ENCODE measurements at places on chromosomes 11 and 22. TPM values are rescaled to one million over a fixed set of nuclear protein-coding genes. Genes with fewer than 3 reads are reported as not detected.

- DNase-seq = no peak
These were observed 4.9 kb downstream of the SLCO2B1 start for GRCh38 chr11:75155570-75156422.

GRCh38 chr11:112113539-112114457 lies 27.1 kb downstream of the SDHD start:
- peak; percentile 67 for DNase-seq

- DNase-seq = no peak
These were observed 37.9 kb downstream of the PKNOX2 start for GRCh38 chr11:125202362-125202880.

DNA sequence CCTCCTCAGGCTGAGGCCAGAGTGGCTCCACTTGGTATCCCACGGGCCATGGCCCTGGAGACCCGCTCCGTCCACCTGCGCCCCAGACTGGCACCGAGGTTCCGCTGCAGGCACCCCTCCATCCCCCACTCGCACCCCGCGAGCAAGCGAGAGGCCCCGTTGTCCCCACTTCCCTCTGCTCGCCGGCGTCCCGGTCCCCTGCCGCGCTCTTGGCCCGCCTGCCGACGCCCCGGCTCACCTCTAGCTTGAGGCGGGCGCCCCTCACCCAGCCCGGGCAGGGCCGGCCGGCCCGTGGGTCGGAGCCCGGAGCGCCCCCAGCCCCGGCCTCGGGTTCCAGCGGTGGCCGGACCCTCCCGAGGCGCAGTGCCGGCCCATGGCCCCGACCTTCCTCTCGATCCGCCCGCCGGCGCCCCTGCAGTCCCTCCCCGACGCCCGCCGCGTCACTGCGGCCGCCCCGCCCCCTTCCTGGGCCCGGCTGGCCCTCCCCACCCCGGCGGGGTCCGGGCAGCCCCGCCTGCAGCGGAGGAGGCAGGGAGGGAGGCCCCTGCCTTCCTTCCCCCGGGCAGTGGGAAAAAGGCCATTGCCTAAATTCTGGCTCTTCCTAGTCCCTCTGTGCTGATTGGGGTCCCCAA lies at the start of gene PITPNM1:
TSS of gene PITPNM1 (minus strand) at position 414 of the 632 bp plus-strand sequence. CDS start 1,183 bp downstream, outside the sequence.
- peak; percentile 81 for DNase-seq

DNA sequence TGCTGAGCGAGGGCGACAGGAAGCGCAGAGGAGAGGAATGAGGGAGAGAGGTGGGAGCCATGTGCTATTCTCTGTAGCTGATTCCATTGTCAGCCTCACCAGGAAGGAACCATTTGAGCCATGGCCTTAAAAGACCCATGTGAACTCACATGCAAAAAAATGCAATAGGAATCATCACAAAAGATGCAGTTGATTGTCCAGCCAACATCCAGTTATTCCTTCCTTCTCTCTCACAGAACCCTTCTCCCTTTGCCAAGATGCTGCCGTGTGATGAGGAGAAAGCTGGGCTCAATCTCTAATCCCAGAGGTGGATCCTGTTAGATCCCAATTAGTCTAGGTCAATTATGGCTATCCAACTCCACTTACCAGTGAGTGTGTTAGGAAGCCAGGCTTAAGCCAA lies 58.2 kb upstream of the RRAS2 start:
- DNase-seq = no peak

- peak; percentile 84 for DNase-seq
These were observed 25.4 kb upstream of the SORL1 start for GRCh38 chr11:121426476-121427399.

GRCh38 chr11:119320240-119320775 lies 3.4 kb upstream of the MCAM start:
- DNase-seq = no peak

GRCh38 chr11:65432686-65433582 lies 10.3 kb downstream of the NEAT1 start:
- peak; percentile 72 for DNase-seq

DNA sequence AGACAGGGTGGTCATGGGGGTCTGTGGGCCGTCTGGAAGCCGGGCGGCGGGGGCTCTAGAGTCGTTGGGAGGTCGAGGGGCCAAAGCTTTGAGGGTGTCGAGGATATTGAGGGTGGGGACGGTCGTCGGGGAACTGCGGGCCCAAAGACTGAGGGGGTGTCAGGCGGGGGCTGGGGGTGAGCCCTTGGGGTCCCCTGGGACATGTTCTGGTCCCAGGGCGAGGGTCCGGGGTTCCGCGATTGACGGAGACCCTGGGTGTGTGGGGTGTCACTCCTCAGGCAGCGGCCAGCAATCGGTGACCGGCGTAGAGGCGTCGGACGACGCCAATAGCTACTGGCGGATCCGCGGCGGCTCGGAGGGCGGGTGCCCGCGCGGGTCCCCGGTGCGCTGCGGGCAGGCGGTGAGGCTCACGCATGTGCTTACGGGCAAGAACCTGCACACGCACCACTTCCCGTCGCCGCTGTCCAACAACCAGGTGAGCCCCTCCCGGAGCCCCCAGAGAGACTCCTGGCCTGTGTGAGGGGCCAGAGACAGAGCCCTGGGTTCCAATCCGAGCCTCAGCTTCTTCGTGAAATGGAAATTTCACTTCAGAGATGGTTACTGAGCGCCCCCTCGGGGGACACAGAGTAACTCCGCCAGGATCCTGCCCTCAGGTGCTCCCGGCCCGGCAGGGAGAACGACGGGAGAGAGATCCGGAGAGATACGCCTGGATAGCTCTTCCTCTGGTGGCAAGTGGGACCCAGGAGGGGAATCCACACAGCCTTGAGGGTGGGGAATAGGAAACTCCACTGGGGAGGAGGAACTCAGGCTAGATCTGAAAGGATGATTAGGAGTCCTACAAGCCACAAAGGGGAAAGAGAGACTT lies 714 bp downstream of the SDF2L1 start:
- peak; percentile 84 for DNase-seq

DNA sequence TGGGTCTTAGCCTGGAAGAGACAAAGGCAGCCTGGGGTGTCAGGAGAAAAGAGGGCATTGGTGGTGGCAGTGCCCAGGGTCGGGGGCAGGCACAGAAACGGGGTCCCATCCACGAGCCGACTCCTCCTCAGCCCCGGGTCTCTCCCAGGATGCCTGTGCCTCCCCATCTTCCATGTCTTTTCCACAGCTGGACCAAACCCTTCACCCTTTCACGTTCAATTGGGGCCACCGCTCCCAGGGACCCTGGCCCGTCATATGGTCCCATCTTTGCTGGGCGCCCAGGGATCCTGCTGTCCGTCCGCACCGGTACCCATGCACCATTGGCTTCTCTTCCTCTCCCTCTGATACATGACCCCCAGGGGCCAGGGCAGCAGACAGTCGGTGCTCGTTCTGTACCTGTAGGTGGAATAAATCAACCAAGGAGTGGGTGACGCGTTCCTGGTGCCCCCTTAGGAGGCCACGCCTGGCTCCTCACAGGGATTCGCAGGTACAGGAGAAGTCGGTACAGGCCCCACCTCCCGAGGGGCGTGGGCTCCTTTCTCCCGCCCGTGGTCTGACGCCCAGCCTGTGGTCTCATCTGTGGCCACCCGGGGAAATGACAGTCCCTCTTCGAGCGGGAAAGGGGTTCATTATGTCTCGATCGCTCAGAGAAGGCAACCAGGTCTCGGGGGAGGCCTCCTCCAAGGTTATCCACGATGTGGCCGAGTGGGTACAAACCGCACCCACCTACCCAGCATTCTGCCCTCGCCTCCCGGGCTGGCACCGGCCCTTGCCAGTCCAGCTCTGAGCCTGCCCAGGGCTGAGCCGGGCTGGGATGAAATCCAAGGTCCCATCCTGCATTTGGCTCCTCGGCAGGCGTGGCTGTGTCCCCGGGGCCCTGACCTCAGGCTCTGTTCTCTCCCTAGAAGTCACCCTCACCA lies 1493.6 kb downstream of the BRD1 start:
- DNase-seq = no peak

DNA sequence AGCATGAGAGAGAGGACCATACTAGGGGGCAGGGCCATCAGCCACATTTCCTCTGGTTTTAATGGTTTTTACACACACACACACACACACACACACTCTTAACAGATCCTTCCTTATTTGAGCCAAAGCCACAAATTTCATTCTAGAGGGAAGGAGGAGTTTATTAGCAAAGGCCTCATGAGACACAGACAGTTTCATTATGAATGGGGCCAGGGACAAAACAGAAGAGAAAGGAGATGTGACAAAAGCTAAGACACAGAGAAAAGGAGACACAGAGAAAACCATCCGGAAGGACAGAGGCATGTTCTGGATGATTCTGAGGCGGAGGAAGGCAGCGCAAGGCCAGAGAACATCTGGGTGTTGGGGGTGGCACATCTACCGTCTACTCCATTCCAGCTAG lies 32.2 kb upstream of the ARFGAP3 start:
- DNase-seq = no peak

- no peak for DNase-seq
These were observed 37.5 kb upstream of the TEF start for GRCh38 chr22:41344189-41344788.

MMP12 gene
- not detected for total RNA-seq

OR56A1 gene
- not detected for total RNA-seq

APOBEC3H gene
- 1.5 TPM for total RNA-seq

Data from OCI-LY7 (cell line).